ENCODE measurements at places on chromosomes 2 and 18.

- DNase-seq = no peak
These were observed 39.1 kb upstream of the IGFBP2 start for GRCh38 chr2:216594081-216594480.

- no peak for DNase-seq
These were observed 4.4 kb upstream of the RFX8 start for GRCh38 chr2:101479328-101479727.

GRCh38 chr2:237503201-237503600, 16.1 kb downstream of the MLPH start:
- no peak for DNase-seq

DNA sequence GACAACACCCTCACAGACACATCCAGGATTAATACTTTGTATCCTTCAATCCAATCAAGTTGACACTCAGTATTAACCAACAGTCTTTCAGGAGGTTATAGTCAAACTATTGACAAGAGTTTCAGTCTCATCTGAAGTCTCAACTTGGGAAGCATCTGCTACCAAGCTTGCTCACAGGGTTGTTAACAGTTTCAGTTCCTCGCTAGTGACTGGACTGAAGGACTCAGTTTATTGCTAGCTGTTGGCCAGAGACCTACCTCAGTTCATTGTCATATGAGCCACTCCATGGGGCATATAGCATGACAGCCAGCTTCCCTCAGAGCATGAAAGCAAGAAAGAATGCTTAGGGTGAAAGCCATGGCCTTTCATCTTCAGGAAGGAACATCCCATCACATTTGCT, 228.6 kb downstream of the EPHA4 start:
- DNase-seq = no peak

- DNase-seq = peak; percentile 75
These were observed 42.1 kb upstream of the TRIM43B start for GRCh38 chr2:95526360-95527341.

DNA sequence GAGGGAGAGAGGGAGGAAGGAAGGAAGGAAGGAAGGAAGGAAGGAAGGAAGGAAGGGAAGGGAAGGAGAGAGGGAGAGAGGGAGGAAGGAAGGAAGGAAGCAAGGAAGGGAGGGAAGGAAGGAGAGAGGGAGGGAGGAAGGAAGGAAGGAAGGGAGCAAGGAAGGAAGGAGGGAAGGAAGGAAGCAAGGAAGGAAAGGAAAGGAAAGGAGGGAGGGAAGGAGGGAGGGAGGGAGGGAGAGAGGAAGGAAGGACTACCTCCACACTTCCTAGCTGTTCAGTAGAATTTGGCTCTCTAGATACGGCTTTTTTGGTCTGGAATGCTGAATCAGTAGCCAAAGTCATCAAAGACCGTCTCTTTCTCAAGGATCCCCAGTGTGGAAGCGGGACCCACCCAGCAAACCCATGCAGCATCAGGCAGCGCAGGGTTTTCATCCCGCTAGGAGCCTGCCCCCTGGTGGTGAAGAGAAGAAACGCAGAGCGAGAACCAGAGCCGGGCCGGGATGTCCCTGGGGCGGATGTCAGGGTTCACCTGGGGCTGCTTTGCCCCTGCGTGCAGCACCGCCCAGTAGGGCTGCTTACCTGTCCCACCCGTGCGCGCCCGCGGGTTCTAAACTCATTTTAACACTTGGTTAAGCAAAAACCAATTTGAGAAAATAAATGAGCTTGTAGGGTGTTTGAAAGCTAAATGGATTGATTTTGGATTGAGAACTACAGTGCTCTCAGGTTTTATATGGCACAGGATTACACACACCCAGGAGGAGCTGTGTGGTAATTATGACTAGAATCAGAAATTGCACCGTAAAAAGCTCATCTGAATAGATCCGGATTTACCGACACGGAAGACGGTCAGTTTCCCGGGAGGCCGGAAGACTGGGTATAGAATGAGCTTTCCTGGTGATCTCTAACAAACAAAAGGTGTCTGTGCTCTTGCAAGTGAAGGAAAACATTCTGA, 48.1 kb upstream of the ARL4C start:
- peak; percentile 88 for DNase-seq

All from stimulated activated CD8-positive, alpha-beta memory T cell treated with anti-CD3 and anti-CD28 coated beads, Interleukin-4, amount 100 ng/mL, for 48 hours (primary cell).